Occipital lobe (tissue), 3 donors: ENCODE measurements at places on chromosomes 5 and 9.

- DNase-seq = no peak
These were observed 40.5 kb upstream of the PLEKHG4B start for GRCh38 chr5:51500-51823.

DNA sequence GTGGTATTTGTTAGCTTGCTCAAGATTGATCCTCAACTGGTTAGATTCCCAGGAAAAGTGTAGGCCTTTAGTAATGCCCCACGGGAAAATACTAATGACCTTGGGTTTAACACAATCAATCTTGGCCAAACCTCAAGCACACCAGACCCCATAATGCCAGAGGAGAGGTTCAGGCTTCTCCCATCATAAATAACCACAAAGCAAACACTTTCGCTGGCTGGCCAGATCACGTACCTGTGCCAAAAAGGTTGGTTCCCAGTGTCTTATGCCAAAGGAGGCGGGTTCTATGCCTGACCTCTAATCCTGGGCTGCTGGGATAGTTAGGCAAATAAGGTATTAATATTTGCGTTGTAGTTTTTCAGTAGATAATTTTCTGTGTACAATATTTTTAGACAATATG is 379.2 kb upstream of the CDH18 start:
- DNase-seq = no peak

DNA sequence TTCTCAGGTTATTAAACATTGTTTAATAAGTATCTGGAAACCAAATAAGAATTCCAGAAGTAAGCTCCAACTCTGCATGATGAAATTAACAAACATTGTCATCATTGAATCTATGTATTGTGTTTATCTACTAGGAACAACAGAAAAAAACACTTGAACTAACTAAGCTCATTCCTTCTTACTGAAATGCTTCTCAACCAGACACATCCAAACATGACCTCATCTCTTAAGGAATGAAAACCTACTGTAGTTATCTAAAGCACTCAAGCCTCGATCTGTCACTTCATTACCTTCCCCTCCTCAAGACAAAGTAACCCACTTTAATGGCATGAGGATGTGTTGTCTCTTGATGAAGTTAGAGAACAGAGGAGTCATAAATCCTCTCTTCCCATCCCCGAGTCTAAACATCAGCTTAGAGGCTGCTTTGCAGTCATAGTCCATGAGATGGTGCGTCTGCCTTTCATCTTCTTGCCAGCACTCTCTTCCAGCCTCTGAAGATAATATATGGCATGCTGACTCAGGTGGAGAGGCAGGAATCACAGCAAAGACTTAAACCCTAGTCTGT is 86.5 kb downstream of the CEMIP2 start:
- no peak for DNase-seq

DNA sequence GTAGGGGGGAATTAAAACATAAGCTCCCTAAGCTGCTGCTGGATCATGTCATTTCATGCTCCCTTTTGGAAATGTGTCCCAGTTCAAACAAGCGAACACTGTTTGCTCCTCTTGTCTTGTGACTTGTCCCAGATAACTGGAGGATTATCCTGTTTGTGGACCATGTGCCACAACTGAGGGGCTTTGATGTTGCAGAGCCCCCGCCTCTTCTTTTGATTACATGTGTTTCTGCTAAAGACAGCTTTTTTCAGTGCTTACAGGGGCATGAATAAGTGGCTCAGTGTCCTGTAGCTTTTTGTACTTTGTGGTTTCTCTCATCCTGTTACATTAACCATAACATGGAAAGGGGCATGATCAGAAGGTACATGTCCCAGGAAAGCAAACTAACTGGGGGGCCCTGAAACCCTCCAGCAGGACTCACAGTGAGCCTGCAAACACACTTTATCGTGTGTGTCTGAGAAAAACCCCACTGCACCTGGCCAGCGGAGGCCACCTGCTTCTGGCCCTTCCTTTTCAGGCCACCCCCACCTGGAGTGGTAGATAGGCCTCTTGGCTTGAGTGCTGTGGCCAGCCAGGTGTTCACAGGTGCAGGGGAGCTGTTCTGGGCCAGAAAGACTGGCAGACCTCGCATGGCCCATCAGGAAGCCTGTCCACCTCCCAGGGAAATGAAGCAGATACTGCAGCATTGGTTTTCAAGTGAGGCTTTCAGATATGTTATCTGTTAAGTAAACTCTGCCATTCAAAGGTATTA is 285.6 kb downstream of the FANCC start:
- DNase-seq = no peak

DNA sequence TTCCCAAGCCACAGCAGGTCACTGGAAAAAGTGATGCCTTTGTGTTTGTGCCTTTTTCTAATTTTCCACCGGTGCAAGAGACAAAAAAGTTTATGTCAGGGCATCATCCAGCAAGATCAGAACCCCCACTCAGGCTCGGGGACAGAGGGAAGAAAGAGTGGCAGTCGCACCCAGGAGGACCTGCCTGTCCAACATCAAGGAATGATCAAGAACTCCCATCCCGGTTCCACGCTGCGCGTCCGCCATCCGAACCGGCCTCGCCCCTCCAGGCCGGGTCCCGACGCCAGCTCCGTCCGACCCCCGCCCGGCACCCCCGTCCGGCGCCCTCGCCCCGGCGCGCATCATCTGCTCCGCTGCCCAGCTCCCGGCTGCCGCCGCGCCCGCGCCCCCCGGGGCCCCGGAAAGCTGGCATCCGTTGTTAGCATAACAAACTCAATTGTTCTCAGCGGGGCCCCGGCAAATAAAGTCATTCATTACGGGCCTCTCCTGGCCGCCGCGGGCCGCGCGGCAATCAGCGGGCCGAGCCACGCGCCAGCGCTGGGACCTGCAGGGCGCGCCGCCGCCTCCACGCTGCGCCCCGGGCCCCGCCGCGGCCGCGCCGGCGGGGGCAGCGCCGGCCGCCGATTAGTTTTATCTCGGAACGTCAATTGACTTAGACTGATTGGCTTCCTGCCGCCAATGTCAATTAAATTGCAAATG is 48.1 kb downstream of the PAX5 start:
- no peak for DNase-seq

GRCh38 chr5:171453056-171453725 is 33.7 kb downstream of the FGF18 start:
- DNase-seq = no peak

DNA sequence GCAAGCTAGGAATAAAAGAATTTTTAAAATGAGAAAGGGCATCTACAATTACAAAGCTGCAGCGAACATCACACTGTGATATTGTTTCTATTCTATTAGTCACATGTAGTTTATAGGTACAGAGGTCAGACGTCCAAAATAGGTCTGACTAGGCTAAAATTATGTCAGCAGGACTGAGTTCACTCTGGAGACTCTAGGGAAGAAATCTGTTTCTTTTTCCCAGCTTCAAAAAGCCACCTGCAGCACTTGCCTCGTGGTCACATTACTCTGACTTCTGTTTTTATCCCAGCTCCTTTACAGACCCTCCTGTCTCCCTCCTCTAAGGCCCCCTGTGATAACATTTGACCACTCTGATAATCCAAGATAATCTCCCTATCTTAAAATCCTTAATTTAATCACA is 5.1 kb upstream of the CKS2 start:
- no peak for DNase-seq

- no peak for DNase-seq
These were observed 345.0 kb downstream of the GABRB2 start for GRCh38 chr5:161201558-161201957.

DNA sequence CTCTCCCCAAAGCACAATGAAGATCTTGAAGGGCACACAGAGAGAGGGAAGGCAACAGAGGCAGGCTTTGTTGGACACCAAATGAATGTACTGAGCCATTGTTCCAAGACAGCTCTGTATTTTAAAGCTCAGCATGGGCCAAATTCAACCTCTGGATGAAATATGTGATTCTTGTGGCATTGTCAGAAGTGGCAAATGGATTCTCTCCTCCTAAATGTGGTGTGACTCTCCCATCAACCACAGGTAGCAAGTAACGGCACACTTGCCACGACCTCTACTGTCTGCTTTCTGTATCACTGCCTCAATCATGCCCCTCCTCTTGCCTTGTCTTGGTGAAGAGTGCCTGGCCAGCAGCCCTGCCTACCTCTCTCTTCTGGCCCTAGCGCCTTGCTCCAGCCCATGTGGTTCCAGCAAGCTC is 6.1 kb upstream of the MOB3B start:
- no peak for DNase-seq

DNA sequence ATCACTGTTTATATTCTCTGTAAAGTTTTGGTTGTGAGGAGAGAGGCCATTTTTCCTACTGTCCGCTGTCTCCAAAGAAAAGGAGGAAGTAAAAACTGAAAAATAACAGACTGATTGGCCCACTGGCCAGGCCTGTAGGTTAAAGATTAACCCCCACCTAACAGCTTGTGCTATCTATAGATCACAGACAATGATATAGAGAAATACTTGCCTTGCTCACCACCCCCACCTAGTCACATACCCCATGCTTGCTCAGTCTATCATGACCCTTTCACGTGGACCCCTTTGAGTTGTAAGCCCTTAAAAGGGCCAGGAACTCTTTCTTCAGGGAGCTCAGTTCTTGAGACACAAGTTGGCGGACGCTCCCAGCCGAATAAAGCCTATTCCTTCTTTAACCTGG is 357.4 kb downstream of the PRDM9 start:
- no peak for DNase-seq

DNA sequence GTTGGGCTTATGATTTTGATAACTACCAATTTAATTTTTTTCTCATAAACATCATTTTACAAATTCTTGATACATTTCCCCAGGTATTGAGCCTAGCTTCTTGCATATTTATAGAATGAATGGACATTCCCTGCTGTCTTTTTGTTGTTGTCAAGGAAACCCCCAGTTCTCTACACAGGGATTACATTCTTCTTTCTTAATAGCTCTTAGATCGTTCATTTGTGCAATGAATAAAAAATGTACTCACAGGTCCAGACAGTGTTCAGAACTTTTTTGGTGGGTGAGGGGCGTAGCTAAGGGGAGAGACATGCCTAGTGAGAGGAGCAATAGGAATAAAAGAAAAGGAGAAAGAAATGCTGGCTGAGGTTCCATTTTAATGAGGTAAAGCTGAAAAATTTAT is 58.6 kb downstream of the VCAN start:
- no peak for DNase-seq

DNA sequence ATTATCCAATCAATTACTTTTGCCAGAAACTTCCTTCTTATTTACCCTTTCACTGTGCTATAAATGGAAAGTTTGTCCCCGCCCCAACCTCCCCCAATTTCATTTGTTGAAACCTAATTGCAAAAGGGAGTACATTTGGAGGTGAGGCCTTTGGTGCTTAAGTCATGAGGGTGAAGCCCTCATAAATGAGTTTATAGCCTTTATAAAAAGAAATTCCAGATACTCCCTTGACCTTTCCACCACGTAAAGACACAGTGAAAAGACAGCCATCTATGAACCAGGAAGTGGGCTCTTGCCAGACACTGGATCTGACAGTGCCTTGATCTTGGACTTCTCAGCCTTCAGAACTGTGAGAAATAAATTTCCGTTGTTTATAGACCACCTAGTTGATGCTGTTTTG is 82.3 kb downstream of the NUDT12 start:
- DNase-seq = no peak

DNA sequence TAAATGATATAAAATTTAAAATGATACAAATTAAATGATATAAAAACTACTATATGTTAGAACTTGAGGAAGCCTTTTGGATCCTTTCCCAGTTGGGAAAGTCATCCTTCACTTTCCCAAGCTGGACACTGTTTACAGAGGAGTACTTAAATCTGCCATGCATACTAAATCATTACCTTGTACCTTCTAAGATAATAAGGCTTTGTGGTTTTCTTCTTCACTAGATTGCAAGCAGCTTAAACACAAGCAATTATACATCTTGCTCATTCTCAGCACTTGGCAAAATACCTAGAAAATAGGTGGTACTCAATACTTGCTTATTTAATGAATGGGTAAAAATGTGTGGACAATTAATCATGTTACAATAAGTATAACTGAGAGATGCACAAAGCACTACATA is 666.8 kb downstream of the PTPRD start:
- DNase-seq = no peak
